ENCODE measurements at places on chromosomes 12 and 14.

- DNase-seq = no peak
Measured at GRCh38 chr12:47990351-47991105, 13.7 kb downstream of the COL2A1 start.

GRCh38 chr12:83826112-83826511 is 1086.5 kb downstream of the SLC6A15 start:
- DNase-seq = peak; percentile 37

GRCh38 chr12:16121953-16122352 is 155.5 kb downstream of the SLC15A5 start:
- no peak for DNase-seq

DNA sequence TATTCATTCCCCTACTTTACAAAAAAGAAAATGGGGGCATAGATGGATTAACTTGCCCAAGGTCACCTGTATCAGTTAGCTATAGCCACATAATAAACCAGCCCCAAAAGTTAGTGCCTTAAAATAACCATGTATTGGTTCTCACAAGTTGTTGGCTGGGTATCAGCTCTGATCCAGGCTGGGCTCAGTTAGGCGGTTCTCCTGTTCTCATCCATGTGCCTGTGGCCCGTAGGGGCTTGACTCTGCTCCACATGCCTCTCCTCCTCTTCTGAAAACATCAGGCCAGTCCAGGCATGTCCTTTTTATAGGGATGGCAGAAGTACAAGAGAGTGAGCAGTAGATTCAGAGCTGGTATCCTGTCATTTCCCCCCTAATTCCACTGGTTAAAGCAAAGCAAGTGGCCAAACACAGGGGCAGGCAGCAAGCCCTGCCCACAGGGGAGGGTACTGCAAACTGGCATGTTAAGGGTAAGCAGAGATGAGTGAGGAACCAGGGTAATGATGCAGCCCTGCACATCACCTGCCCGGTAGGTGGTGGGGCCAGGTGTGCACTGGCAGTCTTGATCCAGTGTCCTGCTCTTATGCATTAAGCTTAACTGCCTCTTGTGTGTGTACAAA is 47.9 kb upstream of the TUNAR start:
- no peak for DNase-seq

- DNase-seq = no peak
Measured at GRCh38 chr14:49250109-49250508, 336.1 kb downstream of the RPS29 start.

DNA sequence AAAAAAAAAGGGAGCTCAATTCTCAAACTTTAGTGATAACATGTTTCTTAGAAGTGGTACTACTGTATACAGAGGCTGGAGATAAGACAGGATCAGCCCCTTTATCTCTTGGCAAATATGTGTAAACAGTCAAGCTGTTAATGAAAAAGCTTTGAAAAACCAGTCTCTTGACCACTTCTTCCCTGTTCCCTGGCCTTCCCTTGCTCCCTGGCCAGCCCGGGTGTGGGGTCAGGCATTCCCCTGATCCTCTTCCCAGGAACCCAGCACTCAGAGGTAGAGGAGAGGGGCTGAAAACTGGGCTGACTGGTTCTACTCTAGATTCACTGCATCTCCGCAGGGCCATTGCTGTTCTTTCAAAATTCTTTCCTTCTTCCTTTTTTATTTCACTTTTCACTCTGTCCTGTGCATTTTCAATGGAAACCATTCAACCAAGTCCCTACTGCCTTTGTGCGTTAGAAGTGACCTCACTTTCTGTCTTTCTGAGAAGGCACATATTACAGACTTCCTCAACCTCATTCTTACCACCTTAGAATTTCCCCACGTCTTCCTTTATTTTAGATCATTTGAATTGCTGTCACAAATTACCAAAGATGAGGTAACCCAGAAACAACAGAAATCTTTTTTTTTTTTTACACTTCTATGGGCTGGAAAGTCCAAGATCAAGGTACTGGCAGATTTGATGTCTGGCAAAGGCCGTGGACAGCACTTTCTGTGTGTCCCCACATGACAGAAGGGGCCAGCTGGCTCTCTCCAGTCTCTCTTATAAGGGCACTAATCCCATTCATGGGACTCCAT is 5.7 kb downstream of the GNG2 start:
- no peak for DNase-seq

DNA sequence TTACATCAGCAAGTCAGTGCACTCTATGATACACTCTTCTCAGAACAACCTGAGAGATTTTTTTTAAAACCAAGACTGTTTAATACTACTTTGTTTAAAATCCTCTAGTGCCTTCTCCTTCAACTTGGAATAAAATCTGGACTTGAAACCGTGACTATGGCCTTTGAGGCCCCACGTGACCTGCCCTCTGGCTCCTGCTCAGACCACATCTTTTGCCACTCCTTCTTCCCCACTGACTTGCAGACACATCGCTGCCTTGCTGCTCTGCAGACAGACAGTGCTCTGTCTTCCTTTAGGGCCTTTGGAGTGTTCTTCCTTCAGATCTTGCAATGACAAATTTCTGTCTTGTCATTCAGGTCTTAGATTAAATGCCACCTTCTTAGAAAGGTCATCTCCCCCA is 48.5 kb downstream of the TTC8 start:
- DNase-seq = no peak

GRCh38 chr12:88801227-88802095 is 221.2 kb upstream of the KITLG start:
- no peak for DNase-seq

GRCh38 chr14:21915826-21916225 is 242.2 kb upstream of the OR4E1 start:
- no peak for DNase-seq

DNA sequence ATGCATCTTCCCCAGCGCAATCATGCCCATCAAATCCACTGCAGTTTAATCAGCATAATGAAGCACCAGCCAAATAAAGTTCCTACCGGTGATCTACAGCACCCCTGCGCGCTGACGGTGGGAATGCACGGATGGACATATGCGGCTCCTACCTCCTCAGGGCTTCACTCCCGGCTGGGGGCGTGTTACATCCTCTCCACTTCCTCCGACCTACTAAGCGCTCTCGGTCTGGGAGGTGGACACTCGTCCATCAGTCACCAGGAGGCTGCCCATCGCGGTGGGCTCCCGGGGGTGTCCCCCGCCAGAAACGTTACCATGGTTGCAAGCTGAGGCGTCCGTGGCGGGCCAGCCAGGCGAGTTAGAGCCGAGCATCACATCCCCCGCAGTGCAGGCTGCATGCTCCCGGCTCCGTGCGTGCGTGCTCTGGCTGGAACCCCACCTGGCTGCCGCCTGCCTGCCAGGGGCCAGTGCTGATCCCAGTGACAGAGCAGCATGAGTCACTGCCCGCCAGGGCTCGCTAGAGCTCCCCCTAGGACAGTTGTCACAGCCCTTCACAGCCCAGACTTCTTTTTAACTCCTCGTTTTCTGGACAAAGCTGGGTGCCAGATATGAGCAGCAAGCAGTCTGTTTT is 73.0 kb downstream of the CIT start:
- peak; percentile 50 for DNase-seq

GRCh38 chr12:26704684-26705460 is 128.1 kb downstream of the ITPR2 start:
- DNase-seq = no peak

- no peak for DNase-seq
Measured at GRCh38 chr12:71236133-71236660, 78.4 kb upstream of the TSPAN8 start.

- DNase-seq = no peak
Measured at GRCh38 chr12:65335981-65336380, 57.5 kb downstream of the MSRB3 start.

GRCh38 chr12:78802593-78802992 is 62.0 kb upstream of the SYT1 start:
- no peak for DNase-seq

GRCh38 chr14:22567437-22567836 is 21.6 kb downstream of the DAD1 start:
- no peak for DNase-seq

DNA sequence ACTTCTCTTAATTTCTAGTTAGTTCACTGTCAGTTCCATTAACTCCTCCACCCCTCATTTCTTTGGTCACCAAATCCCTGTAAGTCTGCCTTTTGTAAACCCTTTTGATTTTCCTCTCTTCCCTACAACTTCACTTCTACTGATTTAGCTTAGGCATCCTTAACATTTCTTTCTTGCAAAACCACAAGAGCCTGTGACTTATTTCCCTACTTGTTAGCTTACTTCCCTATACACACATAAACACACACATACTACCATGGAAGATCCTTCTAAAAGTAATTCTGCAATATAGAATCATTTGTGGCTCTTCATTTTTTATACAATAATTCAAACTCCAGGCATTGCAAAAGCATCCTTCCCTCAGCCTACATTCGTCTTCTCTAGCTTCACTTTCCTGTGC is 494.3 kb upstream of the USP15 start:
- no peak for DNase-seq

DNA sequence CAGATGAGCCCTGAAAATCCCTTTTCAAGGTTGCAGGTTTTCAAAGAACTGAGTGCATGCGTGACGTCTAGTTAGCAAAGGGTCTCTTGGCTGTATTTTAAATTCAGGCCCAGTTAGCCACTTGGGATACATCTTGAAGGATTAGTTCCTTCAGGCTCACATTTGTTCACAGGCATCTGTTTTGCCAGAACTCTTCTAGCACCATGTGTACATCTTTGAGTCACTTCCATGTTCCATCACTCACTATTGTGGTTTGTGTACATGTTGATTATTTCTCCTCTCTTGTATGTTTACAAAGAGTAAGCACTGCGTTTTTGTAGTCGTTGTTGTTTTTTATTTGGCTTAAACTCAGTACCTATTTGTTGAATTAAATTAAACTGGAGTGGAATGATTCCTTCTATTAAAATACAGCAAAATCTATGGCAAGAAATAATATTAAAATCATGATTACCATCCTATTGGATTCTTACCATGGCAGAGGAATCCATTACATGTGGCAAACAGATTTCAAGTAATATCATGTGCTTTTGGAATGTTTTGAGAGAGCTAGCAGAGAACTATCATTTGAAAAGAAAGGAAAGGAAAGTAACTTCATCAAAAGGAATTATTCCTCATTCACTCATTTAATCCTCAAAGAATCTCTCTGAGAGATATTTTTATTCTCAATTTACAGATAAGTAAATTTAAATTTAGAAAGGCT is 438.9 kb upstream of the FAR2 start:
- DNase-seq = no peak

DNA sequence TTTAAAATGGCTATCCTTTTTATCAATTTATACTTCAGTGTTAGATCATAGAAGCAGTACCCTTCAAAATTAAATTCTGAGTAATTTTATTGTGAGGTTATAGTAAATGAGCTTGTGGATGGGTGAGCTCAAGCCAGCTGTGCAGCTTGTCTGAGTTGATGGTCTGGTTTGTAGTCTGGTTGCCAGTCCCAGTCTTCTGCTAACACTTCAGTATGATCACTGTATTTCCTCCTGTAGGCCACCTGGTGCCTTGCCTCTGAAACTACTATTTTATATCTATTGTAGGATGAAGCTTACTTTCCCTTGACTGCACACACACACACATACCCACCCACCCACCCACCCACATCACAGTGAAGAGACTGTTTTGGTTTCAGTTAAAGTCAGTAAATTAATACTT is 496.4 kb downstream of the PCNX1 start:
- no peak for DNase-seq

GRCh38 chr12:116346741-116347140 is 69.2 kb upstream of the MED13L start:
- DNase-seq = no peak

DNA sequence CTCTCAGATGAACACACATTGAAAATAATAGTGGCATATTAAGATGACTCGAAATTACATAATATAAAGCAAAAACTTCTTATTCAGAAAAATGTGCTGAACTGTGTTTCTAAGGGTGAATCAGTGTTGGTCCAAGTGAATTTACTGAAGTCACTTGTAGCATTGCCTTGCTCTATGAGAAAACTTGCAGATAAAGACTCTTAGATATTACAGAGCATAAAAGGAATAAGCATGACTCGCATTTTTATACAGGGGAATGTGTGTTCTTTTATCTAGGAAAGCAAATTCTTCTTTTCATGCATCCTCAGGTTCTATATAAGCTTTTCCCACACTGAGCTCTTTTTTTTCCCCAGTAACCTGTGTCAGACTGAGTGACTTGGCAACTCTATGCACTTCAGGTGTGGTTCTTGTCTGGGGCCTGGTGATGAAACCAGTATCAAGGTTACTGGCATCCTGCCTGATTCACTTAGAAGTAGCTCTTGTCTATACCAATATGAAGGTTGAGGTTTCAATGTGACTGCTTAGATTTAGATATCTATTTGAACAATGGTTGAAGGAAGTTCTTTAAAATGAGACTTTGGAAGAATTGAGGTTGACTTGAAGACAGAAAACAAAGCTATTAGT is 76.1 kb downstream of the OTOGL start:
- no peak for DNase-seq

DNA sequence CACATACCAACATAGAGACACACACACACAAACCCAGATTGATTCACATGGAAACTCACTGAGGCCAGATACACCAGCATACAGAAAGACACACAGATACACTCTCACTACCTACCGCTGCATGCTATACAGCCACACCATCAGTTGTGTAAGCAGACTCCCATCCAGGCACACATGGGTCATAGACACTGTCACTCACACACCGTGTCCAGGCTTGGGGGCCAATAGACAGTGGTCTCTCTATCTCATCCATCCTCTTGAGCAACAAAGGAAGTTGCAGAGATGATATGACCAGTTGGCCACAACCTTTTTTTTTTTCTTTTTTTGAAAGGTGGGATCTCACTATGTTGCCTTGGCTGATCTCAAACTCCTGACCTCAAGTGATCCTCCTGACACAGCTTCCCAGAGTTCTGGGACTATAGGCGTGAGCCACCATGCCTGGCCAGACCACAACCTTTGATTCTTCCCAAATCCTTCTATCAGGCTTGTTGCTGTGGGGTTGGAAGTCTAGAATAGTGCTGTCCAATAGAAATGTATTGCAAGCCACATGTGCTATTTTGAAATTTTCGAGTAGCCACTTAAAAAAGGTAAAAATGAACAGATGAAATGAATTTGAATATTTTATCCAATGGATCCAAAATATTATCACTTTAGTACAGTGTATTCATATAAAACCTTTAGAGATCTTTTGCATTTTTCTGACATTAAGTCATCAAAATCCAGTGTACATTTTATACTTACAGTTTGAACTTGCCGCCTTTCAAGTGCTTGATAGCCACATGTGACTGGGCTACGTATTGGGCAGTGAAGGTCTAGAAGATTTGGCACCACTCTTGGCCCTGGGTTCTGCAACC is 7.4 kb downstream of the LRP1-AS start:
- DNase-seq = no peak

- peak; percentile 81 for DNase-seq
Measured at GRCh38 chr14:52131640-52132320, 62.9 kb upstream of the NID2 start.

- DNase-seq = no peak
Measured at GRCh38 chr12:75482646-75483045, 2.1 kb downstream of the GLIPR1 start.

- DNase-seq = no peak
Measured at GRCh38 chr12:108305520-108305919, 33.6 kb downstream of the CMKLR1 start.

- no peak for DNase-seq
Measured at GRCh38 chr12:87152841-87153528, 876.2 kb downstream of the C12orf50 start.

DNA sequence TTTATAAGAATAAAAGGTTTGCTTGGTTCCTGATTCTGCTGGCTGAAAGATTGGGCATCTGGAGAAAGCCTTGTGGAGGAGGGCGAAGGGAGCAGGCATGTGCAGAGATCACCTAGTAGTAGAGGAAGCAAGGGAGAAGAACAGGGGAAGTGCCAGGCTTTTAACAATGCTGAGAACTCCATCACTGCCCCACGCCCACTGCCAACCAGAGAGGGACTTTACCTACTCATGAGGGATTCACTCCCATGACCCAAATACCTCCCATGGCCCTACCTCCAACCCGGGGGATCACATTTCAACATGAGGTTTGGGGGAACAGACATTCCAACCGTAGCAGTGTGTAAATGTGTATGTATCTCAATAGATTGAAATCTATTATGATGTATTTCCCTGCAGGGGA is 360.3 kb downstream of the GLT1D1 start:
- DNase-seq = no peak

All from neural crest cell (in vitro differentiated cells).